ENCODE measurements at places on chromosomes 5 and 9. TPM values are rescaled to one million over a fixed set of nuclear protein-coding genes. Genes with fewer than 3 reads are reported as not detected.

Gene SMARCA2
- 136 TPM for total RNA-seq

Gene PCDHA12
- total RNA-seq: 0.29 TPM

Gene TAS2R1
- total RNA-seq: not detected

Gene PLAC8L1
- total RNA-seq: 1.5 TPM

Gene INSL6
- total RNA-seq: not detected

Gene PDLIM4
- total RNA-seq: 23.1 TPM

Gene POU5F2
- 1.9 TPM for total RNA-seq

Gene PCDHB13
- total RNA-seq: 2.8 TPM

Data from mesenteric fat pad (tissue), 1 donor.